ENCODE measurements at places on chromosomes 1 and 21.

- no peak for DNase-seq
These were observed 63.7 kb upstream of the ANGPTL1 start for GRCh38 chr1:178934546-178934945.

GRCh38 chr1:231806623-231807495, 180.3 kb downstream of the DISC1 start:
- no peak for DNase-seq

DNA sequence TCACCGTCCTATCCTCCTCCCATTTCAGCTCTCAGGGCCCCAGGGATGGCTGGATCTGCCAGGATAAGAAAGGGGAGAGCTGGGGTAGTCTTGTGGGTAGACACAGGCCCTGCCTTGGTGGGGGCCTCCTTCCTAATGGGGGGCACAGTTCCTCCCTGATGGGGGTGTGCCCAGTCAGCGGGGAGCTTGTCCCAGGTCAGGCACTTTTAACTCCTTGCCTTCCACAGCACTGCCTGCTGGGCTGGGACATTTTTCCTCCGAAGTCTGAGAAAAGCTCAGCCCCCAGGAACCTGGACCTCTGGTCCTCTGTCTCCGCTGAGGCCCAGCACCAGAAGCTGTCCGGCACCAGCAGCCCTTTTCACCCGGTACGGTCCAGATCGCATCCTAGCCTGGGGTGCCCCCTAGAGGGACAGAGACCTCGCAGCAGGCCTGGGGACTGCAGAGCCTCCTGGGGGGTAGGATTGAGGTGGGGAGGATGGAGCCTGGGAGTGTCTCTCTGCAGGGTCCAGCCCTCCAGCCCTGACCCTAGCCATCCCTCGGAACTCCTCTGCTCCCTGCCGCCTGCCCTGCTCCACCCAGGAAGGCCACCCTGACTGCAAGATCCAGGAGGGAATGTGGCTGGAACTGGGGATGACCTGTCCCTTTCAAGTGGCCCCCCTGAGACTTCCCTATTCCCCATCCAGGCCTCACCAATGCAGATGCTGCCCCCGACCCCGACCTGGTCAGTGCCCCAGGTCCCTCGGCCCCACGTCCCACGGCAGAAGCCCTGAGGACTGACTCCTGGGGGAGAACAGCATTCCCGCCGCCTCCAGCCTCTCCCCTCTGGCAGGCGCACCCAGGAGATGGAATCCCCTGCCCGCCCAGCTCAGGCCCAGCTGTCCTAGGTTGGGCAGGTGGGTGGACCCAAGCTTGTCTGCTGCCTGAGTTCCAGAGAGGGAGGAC, 12.0 kb downstream of the MIIP start:
- no peak for DNase-seq

DNA sequence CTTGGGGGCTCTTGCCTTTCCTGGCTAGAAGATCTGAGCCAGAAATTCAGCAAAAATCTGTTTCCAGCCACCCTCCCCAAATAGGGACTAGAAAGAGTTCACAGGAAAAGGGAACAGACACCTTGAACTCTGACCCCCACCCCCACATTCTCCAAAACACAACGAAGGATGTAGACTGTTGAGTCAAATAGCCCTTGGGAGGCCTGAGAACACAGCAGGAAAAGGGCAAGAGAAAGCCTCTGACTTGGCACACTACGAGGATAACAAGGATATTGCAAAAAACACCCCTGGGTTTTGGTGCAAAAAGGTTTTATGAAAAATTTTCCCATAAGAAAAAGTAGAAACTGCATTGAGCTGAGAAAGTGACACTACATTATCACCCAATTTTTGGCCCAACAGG, 1.9 kb upstream of the YRDC start:
- no peak for DNase-seq

- no peak for DNase-seq
These were observed 29.6 kb downstream of the CRYAA start for GRCh38 chr21:43198376-43198775.

GRCh38 chr1:37430103-37430985, 44.0 kb upstream of the ZC3H12A start:
- no peak for DNase-seq

DNA sequence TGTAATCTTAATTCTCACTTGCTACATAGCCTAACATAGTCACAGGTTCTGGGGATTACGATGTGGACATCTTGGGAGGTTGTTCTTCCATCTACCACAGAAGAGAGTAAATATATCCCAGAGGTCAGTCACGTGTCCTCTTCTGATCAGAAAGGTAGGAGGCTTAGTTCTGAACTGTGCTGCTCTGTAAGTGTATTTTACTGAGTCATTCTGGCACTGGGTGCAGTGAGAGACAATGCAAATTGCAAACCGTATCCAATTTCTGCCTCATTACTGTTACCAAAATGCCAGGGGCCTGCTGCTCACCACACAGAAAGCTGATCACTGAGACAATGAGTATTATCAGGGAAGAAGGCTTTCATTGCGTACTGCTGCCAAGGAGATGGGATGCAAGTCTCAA, 104.0 kb downstream of the GABPA start:
- no peak for DNase-seq

DNA sequence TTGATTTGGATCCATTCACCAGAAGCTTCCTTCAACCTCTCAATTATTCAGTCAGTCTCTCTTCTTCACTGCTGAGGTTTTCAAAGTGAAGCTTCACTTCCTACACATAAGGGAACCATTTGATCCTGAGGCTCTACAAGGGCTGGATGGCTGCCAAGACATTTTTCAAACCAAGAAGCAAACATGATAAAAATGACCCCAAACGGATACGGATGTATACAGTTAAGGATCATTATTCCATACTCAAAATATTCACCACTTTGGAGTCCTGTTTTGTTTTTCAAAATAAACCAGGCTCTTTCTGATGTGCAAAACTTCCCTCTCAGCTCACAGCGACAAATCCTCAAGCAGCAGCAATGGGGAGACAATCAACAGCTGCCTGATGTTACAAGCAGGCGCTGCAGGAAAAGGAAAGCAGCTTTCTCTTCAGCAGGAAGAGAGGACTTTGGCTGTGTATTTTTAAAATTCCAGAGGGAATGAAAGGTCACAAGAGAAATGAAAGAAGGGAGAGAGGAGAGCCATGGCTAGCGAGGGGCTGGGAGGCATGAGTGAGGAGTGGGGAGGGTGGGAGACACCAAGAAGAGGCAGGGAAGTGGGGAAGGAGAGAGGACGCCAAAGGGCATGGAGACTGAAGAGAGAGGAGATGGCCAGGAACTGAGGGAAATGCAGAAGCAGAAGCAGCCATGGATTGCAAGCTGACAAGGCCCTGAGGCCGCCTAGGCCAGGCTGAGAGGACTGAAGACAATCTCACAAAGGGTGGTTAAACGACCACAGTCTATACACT, 145.4 kb downstream of the SLC45A1 start:
- DNase-seq, result no peak

- DNase-seq, result no peak
These were observed 459.1 kb downstream of the DPYD start for GRCh38 chr1:97461782-97462181.

- DNase-seq, result no peak
These were observed 22.8 kb downstream of the ECE1 start for GRCh38 chr1:21267191-21268077.

DNA sequence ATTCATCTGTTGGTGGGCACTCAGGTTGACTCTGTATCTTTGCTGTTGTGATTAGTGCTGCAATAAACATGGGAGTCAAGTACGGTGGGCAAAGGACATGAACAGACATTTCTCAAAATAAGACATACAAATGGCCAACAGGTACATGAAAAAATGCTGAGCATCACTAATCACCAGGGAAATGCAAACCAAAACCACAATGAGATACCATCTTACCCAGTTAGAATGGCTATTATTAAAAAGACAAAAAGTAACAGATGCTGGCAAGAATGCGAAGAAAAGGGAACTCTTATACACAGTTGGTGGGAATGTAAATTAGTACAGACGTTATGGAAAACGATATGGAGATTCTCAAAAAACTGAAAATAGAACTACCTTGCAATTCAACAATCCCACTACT, 98.9 kb downstream of the TMEM53 start:
- no peak for DNase-seq

DNA sequence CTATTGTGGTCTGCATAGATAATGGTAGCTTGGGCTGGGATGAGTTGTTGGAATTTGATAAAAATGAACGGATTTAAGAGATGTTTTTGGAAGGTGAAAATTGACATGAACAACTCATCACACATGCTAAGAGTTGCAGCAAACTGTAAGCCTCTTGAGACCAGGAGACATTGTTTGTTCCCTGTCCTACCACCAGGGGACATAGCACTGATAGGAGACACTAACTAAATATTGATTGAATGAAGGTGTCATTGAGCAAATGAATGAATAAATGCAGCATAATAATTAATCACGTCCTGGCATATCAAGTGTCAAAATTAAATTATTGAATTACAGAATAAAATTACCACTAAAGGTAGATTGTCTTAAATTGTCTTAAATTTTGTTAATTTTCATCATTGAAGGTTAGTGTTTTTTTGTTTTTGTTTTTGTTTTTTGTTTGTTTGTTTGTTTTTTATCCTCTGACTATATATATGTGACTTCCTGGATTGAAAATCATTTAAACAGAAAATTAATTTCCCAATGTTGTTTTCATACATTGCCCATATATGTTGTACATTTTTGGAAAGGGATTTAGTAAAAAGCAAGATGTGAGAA, 285.3 kb upstream of the C1orf105 start:
- no peak for DNase-seq

DNA sequence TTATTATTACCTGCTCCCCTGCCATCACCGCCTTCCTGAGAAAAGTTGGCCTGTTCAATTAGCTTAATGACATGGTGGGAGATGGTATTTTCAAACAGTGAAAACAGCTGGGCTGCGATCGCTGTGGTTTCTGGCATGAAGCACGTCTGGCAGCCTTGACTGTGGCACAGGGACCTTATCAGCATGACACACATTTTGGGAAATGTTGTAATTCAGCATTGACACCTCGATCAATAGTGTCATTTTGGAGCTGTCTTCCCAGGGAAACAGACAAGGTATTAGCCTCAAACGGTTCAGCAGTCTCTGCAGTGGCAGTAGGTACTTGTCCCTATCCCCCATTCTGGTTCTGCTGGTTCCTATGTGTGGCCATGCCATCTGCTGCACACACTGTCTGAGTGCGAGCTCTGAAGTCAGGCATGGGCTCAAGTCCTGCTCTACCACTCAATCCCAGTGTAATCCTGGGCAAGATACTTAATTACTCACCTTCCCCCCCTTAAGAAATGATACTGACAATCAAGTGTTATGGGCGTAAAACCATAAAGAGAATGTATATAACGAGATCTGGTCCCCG, 154.5 kb upstream of the KCND3 start:
- no peak for DNase-seq

- DNase-seq, result no peak
These were observed 1.4 kb downstream of the HTR1D start for GRCh38 chr1:23215751-23216449.
